ENCODE measurements at places on chromosomes 16 and 17.

DNA sequence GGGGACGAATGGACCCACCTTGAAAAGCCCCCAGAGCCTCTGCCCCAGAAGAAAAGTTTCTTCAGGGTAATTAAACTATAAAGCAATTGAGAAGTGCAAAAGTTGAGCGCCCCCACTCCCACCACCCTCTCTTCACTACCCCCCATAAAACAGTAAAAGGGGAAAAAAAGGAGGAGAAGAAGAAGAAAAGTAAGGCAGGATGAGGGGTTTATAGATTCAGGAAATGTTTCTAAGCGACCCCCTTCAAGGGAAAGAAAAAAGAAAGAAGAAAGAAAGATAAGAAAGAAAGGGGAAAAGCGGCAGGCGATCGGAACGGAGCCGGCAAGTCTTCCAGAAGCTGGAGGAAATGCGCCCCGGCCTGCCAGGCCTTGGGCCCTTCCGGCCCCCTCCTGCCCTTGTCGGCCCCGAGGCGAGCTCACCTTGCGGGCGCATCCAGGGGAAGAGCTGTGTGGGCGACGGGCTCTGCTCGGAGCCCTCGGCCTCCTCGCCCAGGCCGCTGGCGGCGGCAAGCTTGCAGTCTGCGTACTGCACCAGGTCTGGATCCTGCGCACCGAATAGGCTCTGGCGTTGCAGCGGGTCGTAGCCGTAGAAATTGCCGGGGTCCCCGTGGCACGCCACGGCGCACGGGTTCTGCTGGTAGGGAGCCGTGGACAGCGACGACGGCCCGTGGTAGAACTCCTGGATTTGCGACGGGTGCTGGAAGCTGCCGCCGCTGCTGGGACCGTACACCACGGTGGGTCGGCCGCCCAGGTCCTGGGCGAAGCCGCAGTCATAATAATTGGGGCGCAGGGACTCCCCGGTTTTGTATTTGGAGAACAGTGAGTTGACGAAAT is 1.0 kb downstream of the HOXB8 start:
- DNase-seq, result peak; percentile 42

GRCh38 chr17:59277031-59277430 is 54.4 kb upstream of the YPEL2 start:
- DNase-seq, result no peak

DNA sequence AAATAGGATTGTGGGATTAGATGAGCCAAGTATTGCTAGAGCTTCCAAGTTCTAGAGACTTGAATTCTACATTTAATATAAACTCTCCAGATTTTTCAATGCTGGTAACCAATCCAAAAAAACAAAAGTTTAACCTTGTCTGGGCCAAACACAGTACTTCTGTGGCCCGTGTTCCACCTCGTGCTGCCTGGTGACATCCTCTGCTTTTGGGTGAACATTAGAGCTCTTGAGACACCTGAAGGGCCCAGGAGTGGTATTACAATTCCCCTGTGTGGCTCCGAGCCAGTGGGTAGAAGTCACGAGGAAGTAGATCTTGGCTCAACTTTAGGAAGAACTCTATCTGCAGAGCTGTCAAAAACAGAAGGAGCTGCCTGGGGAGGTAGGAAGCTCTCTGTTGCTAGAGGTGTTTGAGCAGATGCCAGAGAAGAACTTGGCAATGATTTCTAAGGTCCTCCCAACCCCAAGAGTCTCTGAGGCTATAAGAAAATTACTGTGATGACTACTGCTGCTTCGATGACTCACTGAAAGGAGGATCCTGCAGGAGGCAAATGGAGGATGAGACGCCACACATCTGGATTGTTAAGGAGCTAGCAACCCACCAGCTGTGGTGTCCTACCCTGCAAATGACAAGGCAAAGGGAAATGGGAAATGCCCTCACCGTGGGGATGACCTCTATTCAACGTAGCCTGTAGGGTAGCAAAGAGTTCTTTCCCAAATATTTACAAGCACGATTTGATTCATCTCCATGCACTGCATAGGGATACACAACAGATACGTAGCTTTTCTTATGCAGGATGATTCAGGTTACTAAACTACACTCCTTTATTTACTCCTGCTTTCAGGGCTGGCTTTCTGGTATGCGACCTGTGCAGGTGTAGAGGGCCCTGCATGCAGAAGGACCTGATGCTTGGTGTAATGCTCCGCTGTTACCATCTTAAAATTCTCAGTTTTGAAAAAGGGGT is 45.8 kb upstream of the GAS7 start:
- DNase-seq, result no peak

GRCh38 chr17:80724775-80725266 is 180.2 kb downstream of the RPTOR start:
- no peak for DNase-seq

GRCh38 chr16:28063591-28064061 is at the start of gene GSG1L:
GSG1L (minus strand) TSS chr16:28063714; CDS start chr16:28063424, 290 bp downstream.
- no peak for DNase-seq

DNA sequence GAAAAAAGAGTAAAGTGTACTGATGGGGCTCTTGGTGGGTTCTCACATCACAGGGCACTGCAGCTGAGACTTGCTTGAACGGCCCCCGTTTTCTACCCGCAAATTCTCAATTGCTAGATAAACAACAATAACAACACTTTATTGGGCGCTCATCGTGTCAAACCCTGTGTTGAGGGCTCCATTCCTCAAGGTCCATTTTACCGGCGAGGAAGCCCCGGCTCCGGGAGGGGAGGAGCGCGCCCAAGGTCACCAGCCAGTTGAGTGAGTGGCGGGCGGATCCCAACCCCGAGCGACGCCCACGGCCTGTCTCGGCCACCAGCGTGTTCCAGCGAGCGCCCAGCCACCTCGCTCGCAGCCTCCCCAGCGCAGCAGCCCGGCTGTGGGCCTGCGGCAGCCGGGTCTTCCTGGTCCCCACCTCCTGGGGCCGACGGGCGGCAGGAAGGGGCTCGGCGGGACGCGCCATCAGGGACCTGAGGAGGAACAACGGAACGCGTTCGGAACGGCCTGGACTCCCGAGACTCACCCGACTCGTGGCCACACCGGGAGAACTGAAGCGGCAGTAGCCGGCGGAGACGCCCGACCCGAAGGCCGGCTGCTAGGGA is 373 bp downstream of the CMC2 start:
- DNase-seq, result no peak

DNA sequence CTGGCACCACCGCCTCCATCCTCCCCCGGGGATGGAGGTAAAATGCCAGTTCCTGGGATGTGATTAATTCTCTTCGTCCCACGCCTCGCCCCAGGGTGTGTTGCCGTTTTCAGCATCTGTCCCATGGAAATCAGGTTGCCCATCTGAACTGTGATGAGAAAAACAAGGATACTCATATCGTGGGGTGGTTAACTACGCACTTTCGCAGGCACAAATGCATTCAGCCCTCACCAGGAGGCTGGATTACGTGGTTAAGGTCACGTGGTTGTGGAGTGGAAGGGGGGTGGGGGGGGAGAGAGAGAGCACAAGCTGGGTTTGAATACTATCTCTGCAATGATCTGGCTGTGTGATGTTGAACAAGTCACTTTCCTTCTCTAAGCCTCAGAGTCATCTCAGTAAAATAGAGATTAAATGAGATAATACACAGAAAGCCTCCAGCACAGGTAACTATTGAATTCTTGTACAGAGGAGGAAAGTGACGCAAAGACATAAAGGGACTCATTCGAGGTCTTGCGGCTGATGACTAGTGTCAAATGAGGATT is 74.7 kb downstream of the BMERB1 start:
- peak; percentile 37 for DNase-seq

- DNase-seq, result no peak
Observed at GRCh38 chr16:15435216-15435864, 952 bp downstream of the BMERB1 start.

DNA sequence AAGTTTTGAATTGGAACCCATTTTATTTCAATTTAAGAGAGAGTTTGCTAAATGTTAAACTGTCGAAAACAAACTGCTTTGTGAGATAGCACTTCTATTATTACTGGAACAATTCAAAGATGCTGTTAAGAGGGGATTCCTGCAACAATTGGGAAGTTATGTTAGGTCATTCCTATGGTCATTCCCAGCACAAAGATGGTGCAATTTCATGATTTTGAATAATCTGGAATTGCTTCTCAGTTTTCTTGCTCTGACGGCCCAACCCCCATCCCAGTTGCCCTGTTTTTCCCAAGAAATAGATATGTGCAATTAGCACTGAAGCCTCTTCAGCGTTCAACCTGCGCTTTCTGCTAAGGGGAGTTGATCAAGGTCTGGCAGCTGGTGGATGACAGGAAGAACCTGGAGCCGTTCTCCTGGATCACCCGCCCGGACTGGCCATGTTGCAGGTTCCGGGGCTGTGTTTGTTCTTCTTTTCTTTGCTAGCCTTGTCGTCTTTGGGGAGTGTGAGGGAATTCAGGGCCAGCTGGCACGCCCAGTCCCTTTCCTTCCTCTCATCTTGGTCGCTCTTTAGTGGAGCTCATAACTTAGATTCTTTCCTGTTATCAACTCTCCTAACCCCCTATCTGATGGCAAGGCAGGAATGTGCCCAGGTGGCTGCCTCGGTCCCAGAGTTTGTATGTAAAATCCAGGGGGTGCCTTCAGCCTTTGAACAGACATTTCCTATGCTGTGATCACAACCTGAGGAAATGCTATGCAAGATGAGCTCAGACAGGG is 29.0 kb upstream of the IRF8 start:
- DNase-seq, result no peak

GRCh38 chr16:29791845-29792807 is 1.6 kb downstream of the KIF22 start:
- DNase-seq, result no peak

GRCh38 chr17:66667491-66668030 is 167.4 kb upstream of the CACNG5 start:
- DNase-seq, result peak; percentile 74

DNA sequence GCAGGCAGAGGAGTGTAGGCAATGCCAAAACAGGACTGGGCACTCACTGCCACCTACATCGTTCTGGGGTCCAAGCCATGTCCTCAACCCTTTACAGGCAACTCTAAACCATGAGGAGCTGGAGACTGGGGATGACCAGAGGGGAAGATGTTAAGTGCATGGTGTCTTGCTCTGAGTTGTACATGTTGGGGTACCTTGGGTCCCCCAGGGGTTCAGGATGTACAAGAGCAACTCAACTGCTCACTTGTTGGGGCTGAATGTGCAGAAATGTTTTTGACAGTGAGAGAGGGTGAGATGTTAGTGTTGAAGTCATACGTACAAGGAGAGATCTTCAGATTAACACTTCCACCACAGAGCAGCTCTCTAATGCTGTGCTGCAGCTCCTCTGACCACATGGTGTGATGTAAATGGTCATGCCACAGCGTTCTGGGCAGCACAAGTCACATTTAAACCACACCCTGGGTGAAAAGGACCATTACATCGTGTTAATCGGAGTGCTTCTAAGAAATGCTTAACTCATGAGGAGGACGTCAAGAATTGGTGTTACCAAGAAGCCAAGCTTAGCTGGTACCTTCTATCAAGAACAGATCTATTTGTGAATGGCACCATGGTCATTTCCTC is 2.4 kb downstream of the CCL18 start:
- DNase-seq, result peak; percentile 9

DNA sequence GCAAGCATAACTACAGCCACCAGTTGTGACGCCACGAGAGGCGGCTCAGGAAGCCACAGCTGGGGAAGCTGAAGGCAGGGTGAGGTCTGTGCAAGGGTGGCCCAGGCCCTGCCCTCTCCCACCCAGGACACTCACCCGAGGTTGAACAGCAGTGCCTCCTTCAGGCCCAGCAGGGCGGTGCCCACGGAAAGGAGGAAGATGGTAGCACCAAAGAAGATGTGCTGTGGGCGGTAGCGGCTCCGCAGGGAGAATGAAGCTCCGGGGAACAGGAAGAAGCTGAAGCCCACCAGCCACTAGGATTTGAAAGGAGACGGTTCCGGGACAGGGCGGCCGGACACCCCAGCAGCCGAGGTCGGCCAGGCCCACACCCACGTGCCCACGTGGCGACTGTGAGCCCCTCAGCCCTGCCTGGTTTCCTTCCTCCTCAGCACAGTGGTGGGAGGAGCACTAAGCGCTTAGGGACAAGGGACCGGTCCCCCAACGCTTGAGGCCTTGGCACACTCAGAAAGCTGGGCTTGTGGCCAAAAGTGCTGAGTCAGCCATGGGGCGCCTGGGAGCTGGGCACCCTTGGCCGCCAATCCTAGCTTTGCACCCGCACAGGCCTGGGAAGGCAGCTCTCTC is 11.0 kb downstream of the CYB561 start:
- peak; percentile 76 for DNase-seq

DNA sequence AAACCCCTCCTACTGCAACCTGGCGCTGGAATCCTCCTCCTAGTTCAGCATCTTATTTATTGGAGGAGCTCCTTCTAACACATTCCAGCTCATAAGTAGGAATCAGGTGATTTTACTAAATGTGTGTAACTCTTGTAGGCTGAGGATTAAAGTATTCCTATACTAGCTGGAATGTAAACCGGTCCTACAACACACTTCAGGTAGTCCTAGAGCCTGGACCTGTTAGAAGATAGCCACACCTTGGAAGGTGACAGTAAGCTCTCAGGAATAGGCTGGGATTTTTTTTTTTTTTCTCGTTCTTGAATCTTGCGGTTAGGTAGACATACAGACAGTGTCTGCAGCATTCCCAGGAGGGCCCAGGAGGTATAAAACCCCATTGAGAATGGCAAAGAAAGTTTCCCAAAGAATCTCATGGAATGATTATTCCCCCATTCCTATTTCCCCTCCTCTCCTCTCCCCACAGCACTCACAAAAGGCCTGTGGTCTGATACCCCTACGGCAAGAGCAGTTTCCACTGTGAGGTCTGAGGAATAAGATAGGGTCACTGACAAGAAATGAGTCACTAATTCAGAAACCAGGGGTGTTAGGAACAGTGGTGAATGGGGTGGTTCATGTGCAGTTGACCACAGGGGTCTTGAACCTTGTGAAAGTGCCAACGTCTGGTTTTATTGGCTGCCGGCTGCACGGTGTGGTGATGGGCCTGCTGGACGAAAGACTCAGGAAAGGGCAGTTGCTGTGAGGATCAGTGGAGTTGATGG is 267.1 kb downstream of the UTP18 start:
- no peak for DNase-seq

GRCh38 chr16:12538667-12539091 is 265.0 kb downstream of the CPPED1 start:
- no peak for DNase-seq

GRCh38 chr17:27600471-27600870 is 30.5 kb upstream of the LGALS9 start:
- no peak for DNase-seq

- DNase-seq, result peak; percentile 40
Observed at GRCh38 chr16:68093816-68094613, 8.8 kb downstream of the NFATC3 start.

Measured in CD4-positive, alpha-beta memory T cell (primary cell).